Stimulated activated CD8-positive, alpha-beta memory T cell treated with anti-CD3 and anti-CD28 coated beads, Interleukin-7, amount 100 ng/mL, for 1 hour (primary cell): ENCODE measurements at places on chromosomes 13 and 19.
A peak's percentile ranks its signal among the peaks of the same experiment; 100 is the strongest.

- DNase-seq, result peak; percentile 66
Measured at GRCh38 chr19:19490214-19490968, 25.0 kb downstream of the TSSK6 start.

DNA sequence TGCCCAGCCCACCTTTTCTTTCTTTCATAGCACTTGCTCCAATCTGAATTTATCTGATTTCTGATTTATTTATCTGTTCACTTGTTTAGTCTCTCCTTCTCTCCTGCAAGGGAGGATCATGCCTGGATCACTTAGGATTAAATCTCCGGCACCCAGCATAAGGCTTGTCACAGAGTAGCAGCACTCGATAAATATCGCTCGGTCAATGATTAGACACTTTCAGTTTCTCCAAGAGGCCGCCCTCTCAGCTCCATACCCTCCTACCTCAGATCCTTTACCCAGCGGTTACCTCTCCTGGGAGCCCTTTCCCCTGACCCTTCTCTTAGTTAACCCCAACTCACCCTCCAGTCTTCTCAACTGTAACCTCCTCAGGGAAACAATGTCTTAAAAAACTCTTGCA, 1.4 kb downstream of the CLIP3 start:
- no peak for DNase-seq

DNA sequence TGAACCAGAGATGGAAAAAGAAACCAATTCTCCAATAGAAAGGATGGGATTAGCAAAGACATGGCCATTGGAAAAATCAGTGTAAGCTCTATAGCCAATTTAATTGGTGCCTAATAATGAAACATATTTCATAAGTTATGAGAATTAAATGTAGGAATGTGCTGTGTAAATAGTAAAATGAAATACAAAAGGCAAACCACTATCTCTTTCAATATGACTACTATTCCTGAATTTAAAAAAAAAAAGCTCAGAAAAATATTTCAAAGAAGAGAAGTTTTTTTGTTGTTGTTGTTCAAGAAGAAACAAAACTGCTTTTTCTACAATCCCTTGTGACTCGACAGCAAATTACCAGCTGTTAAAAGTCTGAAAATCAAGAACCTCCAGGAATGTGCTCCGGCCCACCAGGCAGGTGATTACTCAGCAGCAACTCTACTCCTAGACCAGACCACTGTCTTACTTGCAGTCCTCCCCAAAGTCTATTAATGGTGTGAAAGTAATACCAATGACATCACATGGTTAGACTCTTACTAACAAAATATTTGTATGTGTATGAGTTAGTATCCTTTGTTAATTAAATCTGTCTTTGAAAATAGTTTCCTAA, 362.4 kb downstream of the KCTD12 start:
- DNase-seq, result no peak

GRCh38 chr13:50282016-50282415, 266.8 kb downstream of the KCNRG start:
- DNase-seq, result no peak

DNA sequence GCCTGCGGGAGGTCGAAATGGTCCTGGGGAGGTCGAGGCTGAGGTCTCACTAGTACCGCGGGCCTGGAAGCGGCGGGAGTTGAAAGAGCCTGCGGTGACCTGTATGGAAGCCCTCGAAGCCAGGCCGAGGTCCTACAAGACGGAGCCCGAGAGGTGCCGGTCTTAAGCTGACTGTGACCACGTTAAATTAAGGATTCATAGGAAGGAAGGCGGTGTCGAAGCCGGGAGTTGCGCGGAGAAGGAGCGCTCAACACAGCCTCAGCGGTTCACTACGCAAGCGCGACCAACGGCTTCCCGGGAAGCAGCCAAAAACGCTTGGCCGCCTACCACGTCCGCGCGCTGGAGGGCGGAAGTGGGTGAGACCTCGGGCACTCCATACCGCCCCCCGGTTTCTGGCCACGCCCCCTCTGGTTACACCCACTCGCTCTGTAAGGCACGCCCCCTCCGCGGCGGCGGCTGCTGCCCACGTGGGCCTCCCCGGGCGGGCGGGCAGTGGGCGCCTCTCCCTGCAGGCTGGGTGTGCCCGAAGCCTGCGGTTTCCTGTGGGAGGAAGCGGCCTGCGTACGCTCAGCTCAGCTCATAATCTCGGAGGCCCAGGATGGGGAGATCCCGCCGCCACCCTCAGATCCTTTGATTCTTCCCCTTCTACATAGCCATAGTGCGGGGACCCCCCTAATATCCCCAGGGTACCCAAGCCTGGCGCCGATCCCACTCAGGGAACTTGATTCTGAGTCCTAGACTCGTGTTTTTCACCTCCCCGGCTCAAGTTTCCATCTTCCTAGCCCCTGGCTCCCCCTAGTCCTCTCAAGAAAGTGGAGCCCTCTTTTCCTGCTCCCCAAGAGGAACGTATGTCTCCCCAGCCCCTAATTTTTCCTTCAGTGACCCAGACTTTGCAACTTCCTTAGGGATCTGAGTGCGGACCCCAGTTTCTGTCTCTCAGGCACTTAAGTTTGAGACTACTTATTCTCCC, 3.4 kb upstream of the EMP3 start:
- DNase-seq, result peak; percentile 99

GRCh38 chr19:35249146-35249847, 495 bp downstream of the LSR start:
- no peak for DNase-seq

DNA sequence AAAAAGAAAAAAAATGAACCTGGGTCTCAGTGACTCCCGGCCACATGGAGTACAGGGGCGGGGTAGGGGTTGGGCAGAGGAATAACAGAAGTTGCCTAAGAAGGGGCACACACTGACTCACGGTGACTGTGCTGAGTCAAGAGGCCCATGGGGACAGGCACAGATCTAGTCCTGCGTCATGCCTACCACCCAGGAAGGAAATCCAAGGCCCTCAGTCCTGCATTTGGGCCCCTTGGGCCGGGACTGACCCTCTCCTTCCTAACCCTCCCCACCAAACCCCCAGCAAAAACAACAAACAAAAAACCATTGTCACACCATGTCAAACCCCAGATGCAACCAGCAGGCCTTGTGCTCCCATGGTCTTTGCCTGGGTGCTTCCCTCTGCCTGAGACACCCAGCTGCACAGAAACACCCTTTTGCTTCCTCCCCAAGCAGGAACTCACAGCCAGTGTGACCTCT, 9.6 kb upstream of the NOTCH3 start:
- no peak for DNase-seq

DNA sequence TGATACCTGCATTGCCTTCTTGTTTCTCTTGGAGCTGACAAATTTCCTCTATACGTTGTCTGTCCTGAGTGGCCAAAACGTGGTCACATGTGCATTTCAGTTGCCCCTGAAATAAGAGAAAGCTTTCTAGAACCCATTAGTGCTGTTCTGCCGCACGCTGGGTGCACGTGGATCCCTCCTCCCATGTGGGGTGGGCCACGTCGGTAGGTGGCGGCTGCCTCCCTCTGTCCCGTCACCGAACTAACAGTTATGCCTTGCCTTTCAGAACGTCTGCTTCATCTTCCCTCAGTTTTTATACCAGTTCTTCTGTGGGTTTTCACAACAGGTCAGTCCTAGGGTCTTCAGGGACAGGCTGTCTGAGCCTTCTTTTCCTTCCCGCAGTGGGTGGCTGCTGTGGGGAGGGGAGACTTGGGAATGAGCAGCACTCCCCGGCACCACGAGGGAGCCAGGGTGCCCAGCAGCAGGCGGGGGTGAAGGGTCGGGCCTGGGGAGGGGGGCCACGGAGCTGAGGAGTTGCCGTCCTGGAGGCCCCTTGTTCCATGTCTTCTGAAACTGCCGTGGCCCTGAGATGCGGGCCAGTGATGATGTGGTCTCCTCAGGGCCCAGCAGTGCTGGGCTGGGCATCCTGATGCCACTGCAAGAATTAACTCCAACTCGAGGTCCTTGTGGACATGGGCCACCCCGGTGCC, 109.7 kb upstream of the MCF2L start:
- DNase-seq, result no peak

- DNase-seq, result no peak
Measured at GRCh38 chr13:111476197-111476596, 155.8 kb downstream of the TEX29 start.
